ENCODE measurements at places on chromosomes 2 and 18. TPM values are rescaled to one million over a fixed set of nuclear protein-coding genes. Genes with fewer than 3 reads are reported as not detected.

The SPEG gene
- total RNA-seq, result 1.5 TPM

The SIX3 gene
- not detected for total RNA-seq

The GAREM2 gene
- 2.7 TPM for total RNA-seq

The OXER1 gene
- total RNA-seq, result not detected

The IL36A gene
- total RNA-seq, result not detected

The EGR4 gene
- not detected for total RNA-seq

The LRRC30 gene
- not detected for total RNA-seq

The SLC1A4 gene
- total RNA-seq, result 44.3 TPM

The FN1 gene
- 3.0 TPM for total RNA-seq

The ZC3H15 gene
- 63.0 TPM for total RNA-seq

The ABCG8 gene
- not detected for total RNA-seq

The TACR1 gene
- not detected for total RNA-seq

The CKAP2L gene
- total RNA-seq, result 45.9 TPM

The ACTR3 gene
- total RNA-seq, result 507 TPM

The EFEMP1 gene
- total RNA-seq, result not detected

The DYNAP gene
- total RNA-seq, result not detected

The MYCN gene
- 0.20 TPM for total RNA-seq

The SFTPB gene
- total RNA-seq, result not detected

The SERPINB3 gene
- total RNA-seq, result not detected

The TMEM37 gene
- total RNA-seq, result not detected

The MPPE1 gene
- total RNA-seq, result 52.3 TPM

The ANKRD53 gene
- not detected for total RNA-seq

The ATP6V1C2 gene
- not detected for total RNA-seq

The SLC5A7 gene
- not detected for total RNA-seq
